ENCODE measurements at places on chromosomes 7 and 10.

- DNase-seq = no peak
Observed at GRCh38 chr7:51647931-51648351, 331.3 kb upstream of the COBL start.

DNA sequence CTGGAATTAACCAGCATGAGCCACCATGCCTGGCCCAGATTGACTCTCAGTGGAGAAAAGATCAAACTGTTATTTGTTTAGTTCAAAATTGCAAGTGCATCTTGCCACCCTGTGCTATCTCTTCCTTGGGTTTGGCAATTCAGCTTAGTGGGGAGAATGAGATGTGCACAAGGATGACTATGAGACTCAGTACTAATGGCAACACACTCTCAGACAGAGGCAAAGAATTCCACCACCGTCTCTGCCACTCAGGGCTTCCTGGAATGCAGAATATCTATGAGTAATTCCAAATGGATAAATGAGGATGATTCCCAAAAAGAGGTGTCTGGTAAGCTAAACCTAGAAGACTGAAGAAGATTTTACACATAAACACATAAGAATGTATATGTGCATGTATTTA lies 525.8 kb downstream of the NRG3 start:
- DNase-seq = no peak

DNA sequence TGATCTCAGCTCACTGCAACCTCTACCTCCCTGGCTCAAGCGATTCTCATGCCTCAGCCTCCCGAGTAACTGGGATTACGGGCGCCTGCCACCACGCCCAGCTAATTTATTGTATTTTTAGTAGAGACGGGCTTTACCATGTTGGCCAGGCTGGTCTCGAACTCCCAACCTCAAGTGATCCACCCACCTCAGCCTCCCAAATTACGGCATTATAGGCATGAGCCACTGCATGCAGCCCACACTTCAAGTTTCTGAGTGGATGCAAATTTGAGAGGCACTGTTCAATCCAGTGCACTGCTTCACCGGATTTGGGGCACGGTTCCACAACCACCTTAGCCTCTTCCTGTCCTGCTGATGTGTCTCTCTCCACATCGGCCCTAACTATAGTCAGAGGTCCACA lies 16.5 kb downstream of the CNPY1 start:
- no peak for DNase-seq

DNA sequence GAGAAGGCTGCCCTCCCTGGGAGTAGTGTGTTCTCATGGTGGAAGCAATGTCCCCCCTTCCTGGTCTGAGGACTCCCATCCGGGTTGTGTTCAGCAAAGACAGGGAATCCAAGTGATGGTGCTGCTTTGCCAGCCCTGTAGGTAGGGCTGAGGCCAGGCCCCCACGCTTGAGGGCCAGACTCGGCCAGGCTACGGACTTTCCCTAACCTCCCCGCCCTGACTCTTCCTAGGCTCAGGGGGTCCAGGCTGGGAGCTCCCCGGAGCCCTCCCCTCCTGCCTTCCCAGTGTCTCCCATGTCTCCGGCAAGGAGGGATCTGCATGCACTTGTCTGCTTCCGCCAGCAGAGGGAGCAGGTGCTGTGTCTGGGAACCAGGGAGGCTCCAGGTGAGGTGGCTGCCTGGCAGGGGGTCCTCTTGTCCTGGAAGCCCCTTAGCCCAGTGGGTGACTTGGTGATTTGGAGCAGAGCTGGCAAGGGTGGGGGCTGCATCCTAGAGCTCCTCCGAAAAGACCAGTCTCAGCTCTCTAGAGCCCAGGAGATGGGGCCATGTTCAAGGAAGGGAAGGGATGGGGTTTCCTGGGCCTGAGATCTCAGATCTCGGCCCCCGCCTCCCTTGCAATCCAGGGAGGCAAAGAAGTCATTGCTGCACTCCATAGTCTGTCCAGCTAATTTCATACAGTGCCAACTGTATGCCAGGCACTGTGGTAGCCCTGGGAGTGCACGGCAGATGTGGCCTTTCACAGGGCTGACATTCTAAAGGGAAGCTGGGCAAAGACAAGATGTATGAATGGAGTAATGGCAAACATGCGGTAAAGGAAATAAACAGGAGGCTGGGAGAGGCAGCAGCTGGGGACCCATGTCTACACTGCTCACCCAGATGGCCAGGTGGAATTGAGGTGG lies 20.3 kb upstream of the SFRP5 start:
- DNase-seq = peak; percentile 62

DNA sequence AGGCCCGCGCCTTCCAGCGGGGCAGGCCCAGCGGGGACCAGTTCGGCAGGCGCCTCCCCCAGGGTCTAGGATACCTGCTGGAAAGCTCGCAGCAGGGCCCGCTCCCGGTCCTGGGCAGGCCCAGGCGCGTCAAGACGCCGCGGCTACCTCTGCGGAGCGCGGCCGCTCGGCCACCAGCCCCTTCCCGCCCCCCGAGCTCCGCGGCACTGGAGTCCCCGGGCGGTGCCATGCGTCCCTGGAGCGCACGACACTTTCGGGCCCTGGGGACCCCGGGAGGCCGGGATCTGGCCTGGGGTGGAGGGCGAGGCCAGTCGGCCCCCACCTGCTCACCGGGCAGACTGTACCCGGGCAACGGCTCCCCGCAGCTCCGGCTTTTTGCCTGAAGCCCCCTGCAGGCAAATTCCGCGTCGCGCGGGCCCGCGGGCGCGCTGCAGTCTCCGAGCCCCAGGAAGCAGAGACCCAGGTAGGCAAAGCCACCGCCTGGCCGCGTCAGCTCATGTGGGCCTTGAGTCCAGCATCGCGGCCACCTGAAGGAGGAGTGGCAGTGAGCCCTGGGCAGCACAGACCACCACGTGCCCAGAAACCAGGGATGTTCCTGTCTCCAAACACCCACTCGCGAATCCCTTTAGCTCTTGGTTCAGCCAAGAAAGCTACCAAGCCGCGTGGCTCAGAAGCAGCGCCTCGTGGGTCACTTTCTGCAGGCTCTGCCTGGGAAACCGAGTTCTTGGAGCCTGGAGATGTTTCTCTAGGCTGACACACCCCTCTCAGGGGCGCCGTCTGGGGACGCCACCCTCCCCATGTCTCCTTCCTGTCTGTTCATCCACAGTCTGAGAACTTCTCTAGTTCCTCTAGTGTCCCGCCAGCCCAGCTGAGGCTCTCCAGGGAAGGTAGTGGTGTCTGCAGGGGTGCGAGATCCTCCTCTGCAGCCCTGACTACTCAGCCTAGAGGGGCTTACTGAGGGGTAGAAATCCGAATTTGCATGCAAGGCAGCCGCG lies 46.1 kb upstream of the APBB1IP start:
- DNase-seq = no peak

DNA sequence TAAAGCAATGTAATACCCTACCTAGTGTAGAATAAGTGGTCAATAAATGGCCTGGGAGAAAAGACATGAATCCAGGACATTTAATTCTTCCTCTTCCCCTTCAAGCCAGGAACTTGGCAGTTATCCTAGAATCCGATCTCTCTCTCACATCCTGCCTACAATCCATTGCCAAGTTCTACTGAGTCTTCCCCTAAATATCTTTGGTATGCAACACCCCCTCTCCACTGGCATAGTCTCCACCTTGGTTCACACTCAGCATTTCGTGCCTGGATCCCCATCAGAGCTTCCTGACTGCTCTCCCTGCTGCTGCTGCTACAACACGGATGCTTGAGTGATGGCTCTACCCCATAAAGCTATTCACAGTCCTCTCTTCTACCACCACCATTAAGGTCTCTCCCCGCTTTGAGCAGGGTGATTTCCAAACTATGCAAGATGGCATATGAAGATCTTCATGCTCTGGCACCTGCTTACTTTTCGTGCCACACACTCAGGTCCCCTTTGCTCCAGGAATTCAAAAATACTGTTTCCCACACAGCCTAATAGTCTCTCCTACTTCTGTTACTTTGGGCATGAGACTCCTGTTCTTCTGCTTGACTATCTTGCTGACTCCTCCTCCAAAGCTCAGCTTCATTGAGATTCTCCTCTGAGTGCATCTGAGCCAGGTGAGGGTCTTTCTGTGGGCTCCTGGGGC lies 4.8 kb downstream of the ANK3 start:
- DNase-seq = no peak

DNA sequence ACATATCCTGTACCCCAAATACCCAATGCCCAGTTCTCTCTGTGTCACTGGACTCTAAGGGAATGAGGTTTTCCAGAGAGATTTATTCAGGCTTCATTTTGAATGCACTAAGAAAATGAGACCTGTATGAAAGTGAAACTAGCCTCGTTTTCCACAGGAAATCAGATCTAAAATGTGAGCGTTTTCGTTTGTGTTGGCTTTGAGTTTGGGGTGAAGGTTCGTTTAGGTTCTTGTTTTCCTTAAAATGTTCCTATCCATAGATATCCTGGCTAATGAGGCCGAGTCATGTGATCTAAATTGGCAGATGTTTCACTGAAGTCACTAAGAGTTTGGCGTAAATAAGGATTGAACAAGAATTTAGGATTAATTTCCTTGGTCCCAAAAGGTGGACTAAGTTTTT lies 90.9 kb upstream of the BMPER start:
- DNase-seq = no peak

- no peak for DNase-seq
Observed at GRCh38 chr7:108824840-108825580, 255.3 kb downstream of the DNAJB9 start.

Measured in stimulated activated CD4-positive, alpha-beta T cell treated with anti-CD3 and anti-CD28 coated beads, Interleukin-4, amount 100 ng/mL, for 4 hours (primary cell).